Activated naive CD4-positive, alpha-beta T cell treated with Interleukin-2 at 50 U/mL for 16 hours (primary cell): ENCODE measurements at places on chromosomes 6 and 20.

DNA sequence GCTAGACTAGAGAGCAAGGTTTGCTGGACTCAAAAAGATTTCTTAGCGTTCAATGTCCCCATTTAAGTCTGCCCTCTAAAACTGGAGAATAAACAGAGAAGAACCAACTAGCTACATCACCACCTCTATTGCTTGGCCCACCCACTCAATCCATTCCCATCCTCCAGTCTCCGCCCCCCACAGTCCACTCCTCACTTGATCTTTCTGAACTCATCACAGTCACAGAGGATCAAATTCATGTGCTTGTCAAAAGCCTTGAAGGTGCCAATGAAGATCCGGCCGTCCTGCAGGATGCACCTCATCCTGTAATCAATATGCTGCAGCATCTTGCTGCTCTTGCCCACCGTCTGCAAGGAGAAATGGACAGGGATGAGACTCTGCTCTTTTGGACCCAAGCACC lies 3.2 kb downstream of the SNRPB start:
- DNase-seq: no peak

GRCh38 chr6:170279426-170279825 lies 11.5 kb downstream of the DLL1 start:
- DNase-seq: no peak

GRCh38 chr6:112745765-112746164 lies 398.6 kb downstream of the RFPL4B start:
- DNase-seq: no peak

GRCh38 chr20:20668639-20669038 lies 43.8 kb downstream of the RALGAPA2 start:
- no peak for DNase-seq

DNA sequence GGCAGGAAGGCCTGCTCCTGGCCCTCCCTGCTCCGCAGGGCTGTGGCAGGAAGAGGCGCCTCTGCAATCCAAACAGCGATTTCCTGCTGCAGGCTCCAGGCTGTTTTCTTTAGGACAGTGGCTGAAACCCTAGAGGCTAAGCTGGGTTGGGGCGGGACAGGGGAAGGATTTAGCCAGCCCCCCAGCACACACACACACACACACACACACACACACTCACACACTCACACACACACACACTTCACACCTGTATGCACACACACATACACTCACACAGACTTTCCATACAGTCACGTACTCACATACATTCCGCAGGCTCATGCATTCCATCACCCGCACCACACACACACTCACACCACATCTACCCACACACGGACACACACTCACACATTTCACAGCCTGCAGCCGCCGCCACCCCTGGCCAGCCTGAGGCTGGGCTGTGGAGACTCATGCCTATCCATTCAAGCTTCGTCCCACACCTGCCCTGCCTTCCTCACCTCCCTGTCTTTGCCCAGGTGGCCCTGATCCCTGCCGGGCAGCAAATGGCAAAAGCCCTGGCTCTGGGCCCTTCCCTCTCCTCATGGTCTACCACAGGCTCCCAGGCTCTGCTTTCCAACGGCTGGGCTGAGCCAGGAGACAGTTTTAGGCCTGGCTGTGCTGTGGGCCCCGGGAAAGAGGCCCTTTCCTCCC lies 17.9 kb downstream of the MDFI start:
- no peak for DNase-seq

DNA sequence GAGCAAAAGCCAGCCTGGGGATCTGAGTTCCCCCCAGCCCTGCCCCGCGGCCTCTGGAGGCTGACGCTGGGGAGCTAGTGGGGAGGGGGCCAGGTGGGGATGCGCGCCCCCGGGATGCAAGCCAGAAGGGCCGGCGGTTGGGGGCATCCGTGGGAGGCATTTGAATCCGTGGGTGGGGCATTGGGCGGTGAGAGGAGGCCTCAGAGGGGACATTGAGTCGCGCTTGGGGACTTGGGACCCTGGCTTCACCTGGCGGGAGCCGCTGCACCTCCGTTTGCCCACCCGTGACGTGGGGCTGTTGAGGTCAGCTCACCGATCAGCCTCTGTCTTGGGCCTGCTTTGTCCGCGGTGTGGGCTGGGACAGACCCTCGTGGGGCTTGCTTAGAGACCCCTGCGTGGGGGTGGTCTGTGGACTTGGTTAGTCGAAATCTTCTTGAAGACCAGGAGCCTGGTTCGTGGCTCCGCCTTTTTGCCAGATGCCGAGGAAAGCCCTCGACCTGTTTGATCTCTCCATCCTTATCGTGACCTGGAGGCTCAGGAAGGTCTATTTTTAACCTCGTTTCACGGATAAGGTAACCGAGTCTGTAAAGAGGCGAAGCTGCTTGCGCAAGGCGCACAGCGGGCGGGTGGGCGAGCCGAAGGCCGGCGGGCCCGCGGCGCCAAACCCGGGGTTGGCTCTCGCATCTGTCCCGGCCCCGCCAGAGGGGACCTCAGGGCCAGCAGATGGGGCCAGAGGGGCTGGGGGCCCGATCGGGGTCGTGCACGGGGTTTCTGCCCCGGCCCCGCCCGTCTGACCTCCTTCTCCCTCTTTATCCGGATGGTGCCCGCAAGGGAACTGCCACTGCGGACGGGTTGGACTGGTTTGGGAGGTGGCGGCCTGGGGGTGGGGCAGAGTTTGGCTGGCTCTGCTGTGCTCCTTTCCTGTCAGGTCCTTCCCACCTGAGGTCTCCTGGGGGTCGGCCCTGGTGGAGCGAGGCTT lies 8.3 kb downstream of the FAM110A start:
- no peak for DNase-seq

DNA sequence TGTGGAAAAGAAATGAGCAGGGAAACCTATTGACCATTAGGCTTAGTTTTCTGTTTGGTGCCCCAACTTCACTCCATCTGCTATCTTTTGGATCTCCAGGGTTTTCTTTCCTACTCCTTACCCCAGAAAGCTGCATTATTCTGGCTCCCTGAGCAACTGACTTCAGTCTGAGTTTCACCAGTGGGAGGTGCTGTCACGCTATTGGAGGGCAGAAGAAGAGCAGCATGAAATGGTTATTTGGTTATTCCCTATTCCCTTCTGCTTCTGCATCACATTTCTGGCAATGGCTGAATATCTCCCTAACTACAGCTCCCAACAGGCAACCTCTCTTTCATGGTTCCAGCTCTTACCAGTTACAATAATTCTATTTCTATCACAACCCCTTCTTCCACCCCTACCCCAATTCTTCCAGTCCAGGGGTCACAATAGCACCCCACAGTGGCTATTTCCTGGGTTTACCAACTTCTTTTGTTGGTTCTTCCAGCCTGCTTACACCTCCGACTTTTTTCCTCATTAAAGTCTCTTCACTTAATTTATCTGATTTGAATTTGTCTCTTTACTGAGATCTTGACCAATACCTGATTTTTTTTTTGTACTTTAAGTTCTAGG lies 311.5 kb downstream of the PLCB1 start:
- no peak for DNase-seq

- peak; percentile 51 for DNase-seq
Observed at GRCh38 chr6:158232316-158233213, 64.4 kb downstream of the GTF2H5 start.

DNA sequence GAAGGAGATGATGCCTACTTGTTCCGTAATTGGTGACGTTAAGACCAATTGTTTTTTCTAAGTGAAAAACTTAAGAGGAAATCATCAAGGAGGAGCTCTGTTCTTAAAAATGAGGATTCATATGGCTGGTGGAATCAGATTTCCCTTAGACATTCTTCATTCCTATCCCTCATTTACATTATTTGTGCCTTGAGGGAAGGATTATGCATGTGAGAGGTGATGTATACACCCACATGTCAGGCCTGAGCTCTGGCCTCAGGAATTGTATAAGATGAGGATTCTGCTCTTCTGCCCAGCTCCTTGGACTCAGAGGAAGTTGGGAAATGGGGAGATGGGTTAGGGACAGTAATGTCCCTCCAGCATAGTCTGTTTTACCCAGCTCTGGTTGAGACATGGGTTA lies 42.3 kb downstream of the SCP2D1 start:
- no peak for DNase-seq

GRCh38 chr6:56497240-56497639 lies 145.4 kb downstream of the DST start:
- DNase-seq: no peak

DNA sequence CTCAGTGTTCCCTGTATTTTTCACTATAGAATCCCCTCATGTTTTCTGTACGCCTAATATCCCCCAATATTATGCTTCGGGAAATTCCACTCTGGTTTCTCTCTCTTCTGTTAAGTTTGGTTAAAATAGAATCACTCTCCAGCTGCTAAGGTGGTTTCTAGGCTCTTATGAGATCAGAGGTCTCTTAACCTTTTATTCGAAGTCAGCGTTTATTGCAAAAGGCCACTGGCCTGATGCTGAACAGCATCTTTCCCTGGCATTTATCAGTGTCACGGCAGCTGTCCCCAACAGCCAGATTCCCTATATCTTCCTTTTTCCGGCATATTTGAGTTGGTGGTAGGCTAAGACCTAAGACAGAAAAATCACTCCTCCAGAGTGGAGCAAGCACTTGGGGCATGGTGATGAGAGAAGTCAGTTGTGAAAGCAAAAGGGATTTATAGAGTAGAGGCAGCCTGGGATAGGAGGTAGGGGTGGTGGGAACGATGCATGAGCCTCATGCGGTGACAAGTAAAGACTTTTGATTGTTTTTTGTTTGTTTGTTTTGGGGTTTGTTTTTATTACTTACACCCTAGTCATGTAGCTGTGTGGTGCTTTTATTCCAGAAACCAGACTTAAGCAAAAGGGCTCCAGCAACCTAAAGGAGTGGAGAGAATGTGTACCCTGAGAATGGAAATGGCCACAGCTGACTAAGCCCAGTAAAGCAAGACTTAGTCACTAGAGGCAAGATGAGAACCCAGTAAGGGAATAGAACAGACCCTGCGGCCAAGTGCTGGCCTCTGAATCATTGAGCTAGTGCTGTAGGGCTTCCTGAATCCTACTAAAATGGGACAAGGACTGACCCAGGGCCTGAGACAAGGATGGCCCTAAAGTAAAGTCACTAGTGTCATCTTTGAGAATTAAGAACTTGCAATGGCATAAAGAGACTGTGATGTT lies 233.0 kb upstream of the PRND start:
- no peak for DNase-seq

DNA sequence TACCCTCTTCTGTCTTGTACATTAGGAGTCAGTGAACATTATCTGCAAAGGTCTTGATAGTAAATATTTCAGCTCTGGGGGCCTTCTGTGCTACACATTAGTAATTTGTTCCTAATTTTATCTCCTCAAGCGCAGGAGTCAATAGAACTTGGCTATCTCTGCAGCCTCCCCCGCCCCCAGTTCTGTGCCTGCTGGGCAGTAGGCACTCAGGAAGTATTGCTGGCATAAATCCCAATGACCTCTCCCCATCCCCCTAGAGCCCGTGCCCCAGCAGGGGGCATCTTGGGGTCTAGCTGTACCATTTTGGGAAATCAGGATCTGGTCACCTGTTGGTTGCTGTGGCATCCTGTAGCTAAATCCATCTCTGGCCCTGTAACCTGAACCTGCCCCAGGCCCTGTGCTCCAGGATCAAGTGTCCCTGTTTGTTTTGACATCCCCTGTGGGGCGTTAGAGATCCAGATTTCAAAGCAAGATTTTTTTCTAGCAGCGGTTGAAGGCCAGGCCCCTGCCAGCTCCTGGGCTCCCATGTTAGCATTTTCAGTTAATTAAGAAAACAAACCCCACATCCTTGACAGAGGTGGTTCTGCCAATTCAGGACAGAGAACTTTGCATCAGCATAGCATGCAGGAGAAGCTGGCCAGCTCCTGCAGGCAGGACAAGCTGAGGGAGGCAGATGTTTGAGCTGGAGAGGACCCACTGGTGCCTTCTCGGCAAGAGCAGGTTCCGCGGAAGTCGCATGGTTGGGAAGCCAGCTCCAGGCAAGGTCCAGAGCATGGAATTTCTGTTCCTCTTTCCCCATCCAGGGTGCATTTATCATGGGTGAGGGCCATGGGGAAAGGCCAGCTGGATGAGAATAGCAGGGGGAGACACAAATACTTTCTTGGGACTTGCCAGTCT lies 32.1 kb downstream of the DAAM2 start:
- DNase-seq: no peak

DNA sequence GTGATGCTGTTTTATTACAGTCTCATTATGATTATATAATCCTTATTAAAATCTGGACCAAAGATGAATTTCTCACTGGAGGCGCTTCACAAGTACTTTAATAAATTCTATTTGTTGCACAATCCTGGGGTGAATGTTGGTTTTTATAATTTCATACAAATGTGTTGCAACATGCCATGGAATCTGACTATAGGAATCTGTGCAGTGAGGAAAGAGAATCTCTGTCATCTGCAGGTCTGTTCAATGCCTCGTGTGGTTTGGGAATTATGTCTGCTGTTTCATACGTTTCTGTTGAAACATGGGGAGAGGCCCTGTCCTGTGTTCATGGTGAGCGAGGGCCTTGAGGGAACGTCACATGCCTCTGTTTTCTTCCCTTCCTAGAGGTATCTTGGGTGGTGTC lies 277.3 kb downstream of the CDH4 start:
- no peak for DNase-seq

- DNase-seq: no peak
Observed at GRCh38 chr6:42564506-42564825, 637 bp downstream of the UBR2 start.

DNA sequence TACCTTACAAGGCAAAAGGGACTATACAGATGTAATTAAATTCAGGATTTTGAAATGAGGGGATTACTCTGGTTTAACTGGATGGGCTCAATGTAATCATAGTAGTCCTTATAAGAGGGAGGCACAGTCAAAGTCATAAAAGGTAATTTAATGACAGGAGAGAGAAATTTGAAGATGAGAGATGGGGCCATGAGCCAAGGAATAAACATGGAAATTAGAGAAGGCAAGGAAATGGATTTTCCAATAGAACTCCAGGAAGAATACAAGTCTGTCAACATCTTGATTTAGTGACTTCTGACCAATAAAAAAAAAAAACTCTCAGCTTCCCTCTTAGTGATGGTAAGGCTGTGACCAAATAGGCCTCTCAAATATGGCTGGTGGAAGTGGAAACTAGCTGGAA lies 101.9 kb upstream of the BEND3 start:
- no peak for DNase-seq

- DNase-seq: no peak
Observed at GRCh38 chr6:160457823-160458222, 109.6 kb downstream of the SLC22A3 start.

- no peak for DNase-seq
Observed at GRCh38 chr20:44851545-44851944, 34.0 kb upstream of the YWHAB start.

DNA sequence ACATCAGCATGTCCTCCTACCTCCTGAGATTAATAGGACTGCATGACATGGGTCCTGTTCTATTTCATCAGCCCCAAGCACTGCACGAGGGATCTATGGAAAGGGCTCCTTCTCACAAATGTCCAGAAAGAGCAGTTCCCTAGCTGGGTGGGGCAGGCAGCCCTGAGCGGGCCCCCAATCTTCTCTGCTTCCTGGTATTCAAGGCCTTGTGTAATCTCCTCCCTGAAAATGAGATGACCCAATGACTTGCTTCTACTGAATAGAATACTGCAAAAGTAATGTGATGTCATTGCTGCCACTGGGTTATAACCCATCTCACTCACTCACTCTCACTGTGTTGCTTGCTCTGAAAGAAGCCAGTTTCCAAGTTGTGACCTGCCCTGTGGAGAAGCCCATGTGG lies 126.4 kb downstream of the OPRM1 start:
- no peak for DNase-seq
